A549 treated with dexamethasone at 1 μM for 4 hours (cell line): ENCODE measurements at places on chromosomes 12 and 14. TPM values are rescaled to one million over a fixed set of nuclear protein-coding genes. Genes with fewer than 3 reads are reported as not detected.

Gene BCL2L14
- not detected in 5 replicates for total RNA-seq

Gene FAM90A1
- 0.08 to 0.13 TPM (median 0.11 TPM) in 5 replicates for total RNA-seq

Gene DTX1
- total RNA-seq: 0.26 to 0.66 TPM (median 0.48 TPM) in 5 replicates

Gene CLEC4C
- total RNA-seq: not detected in 5 replicates

Gene OR4N5
- total RNA-seq: not detected in 5 replicates
